ENCODE measurements at places on chromosomes 6 and 20. TPM values are rescaled to one million over a fixed set of nuclear protein-coding genes. Genes with fewer than 3 reads are reported as not detected.

The LPA gene
- total RNA-seq: not detected

The HLA-DRB5 gene
- not detected for total RNA-seq

The CCDC170 gene
- total RNA-seq: not detected

The TOX2 gene
- 9.1 TPM for total RNA-seq

The GPSM3 gene
- total RNA-seq: 3.1 TPM

The HLA-DQB1 gene
- 0.17 TPM for total RNA-seq

The PSORS1C2 gene
- total RNA-seq: not detected

- peak; percentile 12 for DNase-seq
Measured at GRCh38 chr6:49336514-49337131, 126.4 kb downstream of the MMUT start.

GRCh38 chr6:14035874-14036273 is 81.7 kb upstream of the CD83 start:
- DNase-seq: no peak

GRCh38 chr6:112289038-112289566 is 34.7 kb upstream of the LAMA4 start:
- DNase-seq: no peak

DNA sequence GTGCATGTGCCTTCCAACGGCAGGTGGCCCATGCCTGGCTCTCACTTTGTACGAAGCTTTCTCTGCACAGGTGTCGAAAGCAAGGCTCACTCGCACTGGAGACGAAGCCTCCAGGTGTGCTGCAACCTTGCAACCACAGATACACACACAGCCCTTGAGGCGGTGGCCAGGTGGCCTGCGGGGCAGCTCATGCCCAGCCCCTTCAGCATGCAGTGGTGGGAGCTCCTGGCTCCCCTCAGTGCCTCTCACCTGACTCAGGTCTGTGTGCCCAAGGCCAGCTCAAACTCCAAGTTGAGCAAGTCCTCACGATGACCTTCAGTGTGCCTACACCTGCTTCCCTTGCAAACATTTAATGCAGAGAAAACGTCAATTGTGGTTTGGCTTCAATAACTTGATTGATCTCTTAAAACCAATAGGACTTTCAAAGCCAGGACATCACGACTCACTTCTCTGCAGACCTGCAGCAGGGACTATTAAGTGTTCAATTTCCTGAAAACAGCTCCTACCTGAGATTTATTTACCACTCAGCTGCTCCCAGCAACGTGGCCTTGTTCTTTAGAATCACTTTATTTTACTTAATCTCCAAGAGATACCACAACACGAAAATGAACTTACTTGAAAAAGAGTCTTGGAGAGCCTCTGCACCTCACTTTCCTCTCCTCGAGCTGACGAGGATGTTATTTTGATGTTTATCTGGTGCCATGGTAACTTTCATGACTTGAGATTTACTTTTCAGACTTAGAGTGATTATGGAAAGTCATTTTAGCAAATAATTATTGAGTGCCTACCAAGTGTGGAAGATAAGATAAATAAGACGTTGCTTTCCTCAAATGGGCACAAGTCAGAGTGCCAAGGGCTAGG is 86.3 kb downstream of the SLC22A23 start:
- DNase-seq: no peak

DNA sequence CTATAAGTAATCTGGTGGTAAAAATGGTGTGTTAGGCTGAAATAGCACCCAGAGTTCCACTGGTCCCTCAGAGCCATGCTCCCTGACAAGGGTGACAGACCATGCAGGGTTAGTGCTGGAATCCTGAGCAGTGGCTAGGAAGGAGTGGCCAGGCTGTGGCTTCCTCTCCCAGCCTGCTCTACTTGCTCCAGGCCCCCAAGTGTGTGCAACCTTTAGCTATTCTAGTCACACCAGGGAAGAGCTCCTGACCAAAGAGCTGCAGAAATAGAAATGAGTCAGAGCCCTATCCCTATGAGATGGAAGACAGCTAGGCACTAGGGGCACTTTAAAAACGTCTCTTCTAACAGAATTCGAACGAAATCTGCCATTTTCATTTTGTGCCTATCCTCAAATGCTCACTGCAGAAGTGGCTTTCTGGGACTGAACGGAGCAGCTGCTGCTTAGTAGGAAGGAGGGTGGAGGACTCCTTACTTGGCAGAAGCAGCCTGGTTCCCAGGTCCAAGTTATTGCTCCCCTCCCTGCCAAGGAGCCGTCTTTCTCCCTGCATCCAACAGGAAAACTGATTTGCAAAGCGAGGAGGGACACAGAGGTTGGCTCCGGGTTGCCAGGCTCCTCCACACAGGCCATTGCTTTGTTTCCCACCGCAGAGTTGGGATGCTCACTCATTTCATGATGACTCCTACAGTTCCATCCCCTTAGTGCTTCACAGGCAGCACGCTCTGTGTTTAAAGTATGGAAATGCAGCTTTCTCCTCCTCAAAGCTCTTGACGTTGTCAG is 754.5 kb downstream of the C6orf118 start:
- no peak for DNase-seq

- DNase-seq: peak; percentile 1
Measured at GRCh38 chr6:164322533-164322932, 908.0 kb downstream of the QKI start.

DNA sequence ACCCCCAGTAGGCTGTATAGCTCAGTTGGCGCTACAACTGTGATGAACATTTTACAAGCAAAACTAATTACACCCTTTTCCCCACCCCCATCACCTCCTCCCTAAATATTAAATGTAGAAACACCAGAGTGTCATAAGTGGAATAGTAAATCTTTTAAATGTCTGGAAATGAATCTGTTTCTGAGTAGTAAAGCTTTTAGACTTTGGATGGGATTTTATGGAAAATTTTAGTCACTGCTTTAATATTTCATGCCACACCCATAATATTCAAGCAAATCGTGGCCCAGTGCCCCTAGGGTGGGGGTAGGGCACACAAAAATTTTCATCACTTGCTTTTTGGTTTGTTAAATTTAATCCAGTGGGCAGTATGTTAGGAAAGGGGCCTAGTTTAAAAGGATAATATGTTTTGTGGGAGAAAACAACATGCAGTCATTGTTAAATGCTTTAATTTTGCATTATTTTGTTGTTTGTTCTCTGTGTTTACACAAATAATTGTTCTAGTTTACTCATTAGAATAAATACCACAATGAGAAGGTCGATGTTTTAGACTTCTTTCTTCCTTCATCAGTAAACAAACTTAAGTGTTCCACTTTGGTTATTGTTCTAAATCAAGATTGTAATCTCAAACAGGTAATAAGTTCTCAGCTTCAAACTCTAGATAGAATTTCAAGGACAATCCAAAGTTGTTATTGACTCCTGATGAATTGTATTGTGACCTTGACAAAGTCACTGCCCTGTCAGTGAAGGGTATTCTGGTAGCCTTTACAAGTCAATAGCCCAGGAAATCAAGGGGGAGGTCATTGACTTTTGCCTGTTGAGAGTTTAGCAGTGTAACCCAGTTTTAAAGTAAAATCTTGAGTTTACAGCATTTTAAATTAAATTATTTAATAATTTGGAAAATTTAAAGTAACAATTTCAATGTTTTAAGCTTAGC is 79.2 kb downstream of the CBFA2T2 start:
- DNase-seq: no peak

- peak; percentile 26 for DNase-seq
Measured at GRCh38 chr6:5084781-5085647, at the start of gene PPP1R3G. PPP1R3G (plus strand) TSS chr6:5085341; CDS start chr6:5085486, 145 bp downstream.

- no peak for DNase-seq
Measured at GRCh38 chr20:62844182-62844581, 17.4 kb downstream of the TCFL5 start.

DNA sequence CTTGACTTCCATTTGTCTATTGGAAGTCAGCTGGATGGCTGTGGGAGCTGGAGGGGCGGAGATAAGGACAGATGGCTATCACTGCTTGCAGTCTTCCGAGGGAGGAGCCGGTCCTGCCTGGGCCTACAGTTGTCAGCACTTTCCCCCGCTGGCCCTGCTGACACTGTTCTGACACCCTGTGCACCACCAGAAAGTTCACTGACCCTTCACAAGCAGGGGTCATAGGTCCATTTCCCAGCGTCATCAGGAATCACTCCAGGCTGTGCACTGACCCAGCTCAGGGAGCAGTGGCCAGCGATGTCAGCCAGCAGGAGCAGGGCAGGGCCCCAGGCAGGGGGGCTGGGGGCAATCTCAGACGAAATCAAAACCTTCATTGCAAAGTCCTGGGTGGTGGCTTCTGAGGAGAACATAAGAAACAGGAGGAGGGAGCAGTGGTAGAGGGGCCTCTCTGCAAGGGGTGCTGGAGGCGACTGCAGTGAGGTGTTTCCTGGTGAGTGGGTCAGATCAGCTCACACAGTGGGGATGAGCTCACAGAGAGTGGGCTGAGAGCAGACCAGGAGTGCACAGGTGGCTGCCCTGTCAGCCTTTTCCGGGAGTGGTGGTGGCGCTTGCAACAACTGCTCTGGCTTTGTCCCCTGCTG is 26.5 kb upstream of the PLEKHG1 start:
- DNase-seq: no peak

DNA sequence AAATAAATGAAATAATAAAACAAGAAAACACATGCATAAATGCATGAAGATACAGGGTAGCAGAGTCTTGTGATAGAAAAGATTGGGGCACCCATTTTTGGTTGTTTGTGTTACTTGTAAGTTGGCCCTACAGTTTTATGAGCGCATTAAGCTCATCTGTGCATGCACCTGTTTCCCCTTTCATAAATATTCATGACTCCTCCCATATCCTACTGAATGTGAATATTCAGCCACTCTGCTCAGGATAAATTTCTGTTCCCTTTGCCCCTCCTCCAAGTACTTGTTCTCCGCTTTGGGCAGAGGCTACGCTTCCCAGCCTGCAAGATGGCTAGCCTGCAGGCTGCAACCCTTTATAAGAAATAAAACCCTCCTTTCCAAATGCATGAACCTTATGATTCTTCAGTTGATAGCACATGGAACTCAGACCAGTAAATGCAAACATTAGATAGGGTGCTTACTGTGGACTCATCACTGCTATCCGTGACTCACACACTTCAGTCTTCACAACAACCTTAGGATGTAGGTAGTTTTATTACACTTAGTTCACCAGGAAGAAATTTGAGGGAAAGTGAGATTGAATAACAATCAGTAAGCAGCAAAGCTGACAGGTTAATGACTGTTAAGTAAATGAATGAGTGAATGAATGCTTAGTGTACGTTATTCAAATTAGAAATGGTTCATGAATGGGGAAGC is 15.0 kb downstream of the ALDH8A1 start:
- peak; percentile 36 for DNase-seq

- DNase-seq: no peak
Measured at GRCh38 chr20:1616858-1617434, 2.9 kb downstream of the SIRPB1 start.

GRCh38 chr6:24307881-24308280 is 50.0 kb downstream of the DCDC2 start:
- no peak for DNase-seq

DNA sequence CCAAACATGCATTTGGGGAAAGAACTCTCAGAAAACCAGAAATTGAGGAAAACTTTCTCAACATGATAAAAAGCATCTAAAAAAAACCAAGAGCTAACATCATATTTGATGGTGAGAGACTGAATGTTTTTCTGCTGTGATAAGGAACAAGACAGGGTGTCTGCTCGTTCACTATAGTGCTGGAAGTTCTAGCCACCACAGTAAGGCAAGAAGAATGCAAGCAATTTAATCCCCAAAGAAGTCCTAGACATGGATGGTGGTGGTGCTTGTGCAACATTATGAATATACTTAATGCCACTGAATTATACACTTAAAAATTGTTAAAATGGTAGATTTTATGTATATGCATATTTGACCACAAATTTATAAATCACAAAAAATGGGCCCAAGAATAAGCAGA is 53.4 kb downstream of the LYRM2 start:
- no peak for DNase-seq

- no peak for DNase-seq
Measured at GRCh38 chr6:157859775-157860504, 36.9 kb downstream of the SNX9 start.

GRCh38 chr6:35454391-35455110 is 2.4 kb downstream of the FANCE start:
- DNase-seq: no peak

DNA sequence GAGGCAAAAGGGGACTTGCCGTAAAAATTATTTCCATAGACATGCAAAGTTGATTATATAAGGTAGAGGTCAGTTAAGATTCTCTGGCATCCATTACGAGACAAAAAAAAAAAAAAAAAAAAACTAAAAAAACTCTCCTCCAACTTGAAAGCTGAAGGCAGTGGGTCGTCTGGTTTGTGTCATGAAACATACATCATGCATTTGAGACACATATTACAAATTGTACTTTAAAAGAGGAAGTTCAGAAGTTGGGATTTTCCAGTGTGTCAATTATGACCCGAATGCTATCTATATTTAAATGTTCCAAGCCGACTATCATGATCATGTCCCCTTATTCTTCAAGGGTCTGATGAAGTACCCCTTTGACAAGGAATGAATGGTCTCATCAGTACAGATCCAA is 125.1 kb downstream of the ZNF217 start:
- no peak for DNase-seq

- DNase-seq: no peak
Measured at GRCh38 chr6:98812220-98812619, 22.2 kb upstream of the POU3F2 start.

GRCh38 chr20:10919396-10920140 is 245.8 kb upstream of the JAG1 start:
- peak; percentile 89 for DNase-seq

GRCh38 chr20:49937027-49937929 is 1.1 kb downstream of the RNF114 start:
- peak; percentile 37 for DNase-seq

- no peak for DNase-seq
Measured at GRCh38 chr6:136647363-136647852, 97.2 kb upstream of the MAP7 start.

DNA sequence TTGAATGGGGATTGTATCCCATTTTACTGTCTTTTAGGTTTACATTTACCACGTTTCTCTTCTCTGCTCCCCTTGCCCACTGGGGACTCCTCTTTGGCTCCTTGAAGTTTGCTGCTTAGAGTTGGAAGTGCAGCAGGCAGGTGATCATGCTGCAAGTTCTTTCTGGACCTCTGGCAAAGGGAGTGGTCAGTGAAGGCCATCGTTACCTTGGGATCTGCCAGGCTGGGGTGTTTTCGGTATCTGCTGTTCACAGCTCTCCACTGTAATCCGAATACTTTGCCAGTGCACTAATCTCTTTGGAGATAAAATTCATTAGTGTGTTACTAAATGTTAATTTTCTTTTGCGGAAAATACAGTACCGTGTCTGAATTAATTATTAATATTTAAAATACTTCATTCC is 9.1 kb upstream of the EFCAB8 start:
- DNase-seq: no peak

DNA sequence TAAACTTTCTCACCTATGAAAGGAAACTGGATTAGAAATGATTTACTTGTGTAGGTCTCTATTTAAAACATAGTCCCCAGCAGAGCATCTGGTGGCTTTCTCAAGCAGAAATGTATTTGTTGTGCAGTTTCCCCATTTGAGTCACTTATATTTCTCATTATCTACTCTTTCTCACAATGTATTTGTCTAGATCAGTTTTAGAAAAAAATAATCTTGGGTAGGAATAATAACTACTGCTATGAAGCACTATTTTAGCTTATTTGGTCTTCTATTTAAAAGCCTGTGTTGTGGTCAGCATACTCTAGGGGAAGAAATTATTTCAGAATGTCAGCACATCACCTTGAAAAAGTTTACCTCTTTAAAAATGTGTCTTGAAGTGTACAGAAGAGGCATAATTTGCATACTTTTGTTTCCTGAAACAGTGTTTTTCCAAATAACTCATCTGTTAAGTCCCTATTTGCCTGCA is 60.9 kb upstream of the PRL start:
- DNase-seq: no peak

All from mammary epithelial cell (primary cell).